ENCODE measurements at places on chromosomes 16 and 17.

DNA sequence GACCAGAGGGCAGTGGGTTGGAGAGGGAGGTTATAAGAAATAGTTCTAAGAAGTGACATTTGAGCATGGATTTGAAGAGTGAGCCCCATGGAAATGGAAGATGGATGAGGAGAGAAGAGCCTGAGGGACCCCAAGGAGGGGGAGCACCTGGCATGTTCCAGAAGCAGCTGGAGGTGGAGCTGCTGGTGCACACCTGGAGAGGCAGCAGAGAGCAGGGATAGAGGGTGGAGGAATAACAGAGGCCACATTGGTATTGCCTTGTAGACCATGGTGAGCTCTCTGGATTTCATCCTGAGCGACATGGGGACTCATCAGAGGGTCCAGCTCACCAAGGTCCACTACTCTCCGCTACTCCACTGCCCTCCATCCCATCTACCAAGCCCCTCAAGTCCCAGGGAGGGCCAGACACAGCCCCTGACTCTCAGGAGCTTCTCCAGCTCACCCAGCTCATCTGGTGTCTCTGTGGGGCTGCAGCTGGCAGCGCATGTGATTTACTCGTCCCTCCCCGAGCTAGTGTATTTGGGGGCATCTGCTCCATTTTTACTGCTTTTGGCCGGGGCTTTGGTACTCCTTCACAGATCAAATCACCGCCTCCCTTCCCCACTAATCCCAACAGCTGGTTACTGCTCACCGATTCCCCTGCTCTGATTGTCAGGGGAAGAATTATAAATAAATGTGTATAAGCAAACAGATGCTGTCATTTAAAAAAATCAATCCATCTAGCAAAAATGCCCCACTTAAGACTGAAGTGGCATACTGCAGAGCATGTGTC lies 22.1 kb upstream of the KDM8 start:
- DNase-seq, result no peak

DNA sequence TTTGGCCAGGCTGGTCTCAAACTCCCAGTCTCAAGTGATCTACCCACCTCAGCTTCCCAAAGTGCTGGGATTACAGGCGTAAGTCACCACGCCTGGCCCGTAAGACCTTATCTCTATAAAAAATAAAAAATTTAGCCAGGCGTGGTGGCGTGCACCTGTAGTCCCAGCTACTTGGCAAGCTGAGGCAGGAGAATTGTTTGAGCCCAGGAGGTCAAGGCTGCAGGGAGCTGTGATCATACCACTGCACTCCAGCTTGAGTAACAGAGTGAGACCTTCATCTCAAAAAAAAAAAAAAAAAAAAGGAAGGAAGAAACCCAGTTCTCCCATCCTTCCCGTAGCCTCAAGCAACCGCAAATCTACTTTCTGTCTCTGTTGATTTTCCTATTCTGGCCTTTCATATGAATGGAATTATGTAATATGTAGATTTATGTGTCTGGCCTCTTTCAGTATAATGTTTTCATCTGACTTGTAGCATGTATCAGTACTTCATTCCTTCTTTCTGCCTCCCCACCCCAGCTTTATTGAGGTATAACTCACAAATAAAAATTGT lies 11.2 kb downstream of the CASC3 start:
- DNase-seq, result no peak

DNA sequence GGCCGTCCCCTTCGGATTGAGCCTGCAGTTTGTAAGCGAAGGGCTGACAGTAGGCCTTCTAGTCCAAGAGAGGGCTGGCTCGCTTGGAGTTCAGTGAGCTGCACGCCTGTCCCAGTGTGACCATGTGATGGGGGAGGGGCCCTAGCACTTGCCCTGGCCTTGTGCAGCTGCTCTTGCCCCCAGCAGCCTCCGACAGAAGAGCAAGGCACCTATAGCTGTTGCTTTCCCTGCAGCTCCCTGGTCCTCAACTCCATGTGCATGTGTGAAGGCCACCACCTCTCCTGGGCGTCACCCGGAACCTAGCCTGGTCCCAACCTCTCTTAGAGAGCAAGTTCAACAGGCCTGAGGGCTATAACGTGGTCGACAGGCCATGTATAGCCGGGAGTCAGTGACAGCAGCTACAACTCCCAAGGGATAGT lies 5.6 kb downstream of the SPHK1 start:
- no peak for DNase-seq

DNA sequence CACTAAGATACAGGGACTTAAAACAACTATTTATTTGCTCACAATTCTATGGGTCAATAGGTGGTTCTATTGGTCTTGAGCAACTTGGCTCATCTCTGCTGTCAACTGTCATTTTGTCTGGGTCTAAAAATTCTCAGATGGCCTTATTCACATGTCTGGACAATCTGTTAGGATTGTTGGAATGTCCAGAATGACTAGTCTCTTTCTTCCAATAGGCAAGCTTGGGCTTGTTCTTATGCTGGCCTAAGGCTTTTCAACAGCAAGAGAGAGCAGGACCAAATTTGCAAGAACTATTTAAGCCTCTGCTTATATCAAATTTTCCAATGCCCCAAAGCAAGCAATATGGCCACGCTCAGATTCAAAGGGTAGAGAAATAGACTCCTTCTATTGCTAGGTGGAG lies 240.9 kb downstream of the KIF2B start:
- no peak for DNase-seq

GRCh38 chr17:18111330-18111971 lies 2.9 kb downstream of the MYO15A start:
- no peak for DNase-seq

DNA sequence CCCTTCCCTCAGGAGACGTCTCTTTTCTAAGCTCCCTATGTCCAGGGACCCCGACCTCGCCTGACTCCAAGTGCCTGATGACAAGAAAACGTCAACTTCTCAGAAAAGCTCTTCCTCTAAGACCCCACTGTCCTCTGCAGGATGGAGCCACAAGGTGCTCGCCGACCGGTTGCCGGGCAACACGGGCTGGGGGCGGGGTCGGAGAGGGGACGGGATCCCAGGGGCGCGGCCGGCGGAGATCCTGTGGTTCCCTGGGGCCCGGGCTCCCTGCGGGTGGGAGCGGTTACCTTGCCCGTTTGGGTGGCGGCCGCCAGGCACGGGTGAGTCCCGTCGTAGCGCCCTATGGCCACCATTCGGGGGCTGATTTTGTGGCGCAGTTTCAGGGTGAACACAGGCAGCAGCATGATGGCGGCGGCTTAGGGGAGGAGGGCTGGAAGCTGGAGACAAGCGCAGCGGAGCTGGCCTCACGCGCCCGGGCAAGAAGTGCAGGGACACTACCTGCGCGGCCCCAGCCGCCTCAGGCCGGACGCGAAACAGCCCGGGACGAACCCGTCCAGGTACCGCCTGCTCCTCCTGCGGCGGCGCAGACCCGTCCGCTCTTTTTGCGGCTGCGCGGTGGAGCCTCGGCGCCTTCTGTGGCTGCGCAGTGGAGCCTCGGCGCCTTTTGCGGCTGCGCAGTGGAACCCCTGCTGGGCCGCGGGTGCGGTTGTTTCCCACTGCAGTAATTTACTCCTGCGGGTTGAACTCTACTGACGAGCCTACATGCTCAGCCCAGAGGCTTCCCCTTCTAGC lies at the start of gene BBS2:
TSS of gene BBS2 (minus strand) at position 566 of the 792 bp plus-strand sequence. CDS start at position 404, 162 bp downstream.
- DNase-seq, result peak; percentile 73

- no peak for DNase-seq
These were observed 330.3 kb upstream of the CDH5 start for GRCh38 chr16:66036184-66036583.

DNA sequence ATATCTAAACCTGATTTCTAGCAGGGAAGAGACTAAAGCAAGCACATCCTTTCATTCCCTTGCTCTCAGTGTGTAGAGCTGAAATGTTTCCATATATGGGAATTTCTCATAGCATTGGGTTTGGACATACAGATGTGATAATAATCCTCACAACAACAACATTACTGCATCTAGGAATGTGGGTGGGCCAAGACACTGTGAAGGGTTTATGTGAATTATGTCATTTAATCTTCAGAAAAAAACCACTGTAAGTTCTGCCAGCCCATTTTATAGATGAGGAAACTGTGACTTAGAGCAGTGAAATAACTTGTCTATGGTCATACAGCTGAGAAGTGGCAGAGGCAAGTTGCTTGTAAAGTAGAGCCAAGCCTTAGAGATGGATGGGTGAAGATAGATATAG lies 5.2 kb downstream of the OMG start:
- no peak for DNase-seq

- DNase-seq, result no peak
These were observed 2.7 kb downstream of the NUFIP2 start for GRCh38 chr17:29291163-29291752.

- DNase-seq, result no peak
These were observed 20.8 kb downstream of the UBE2G1 start for GRCh38 chr17:4345581-4346252.

GRCh38 chr17:3798273-3799180 lies 2.5 kb downstream of the ITGAE start:
- no peak for DNase-seq

GRCh38 chr17:33127706-33128105 lies 136.1 kb downstream of the SPACA3 start:
- DNase-seq, result no peak

GRCh38 chr17:56995766-56996165 lies 17.8 kb downstream of the SCPEP1 start:
- DNase-seq, result no peak

- DNase-seq, result no peak
These were observed 8.7 kb downstream of the ZNF276 start for GRCh38 chr16:89729863-89730593.

GRCh38 chr17:50196036-50196435 lies 5.4 kb downstream of the COL1A1 start:
- DNase-seq, result no peak

GRCh38 chr17:80996422-80997305 lies 5.0 kb downstream of the CHMP6 start:
- no peak for DNase-seq

- DNase-seq, result no peak
These were observed 14.2 kb downstream of the ANKFY1 start for GRCh38 chr17:4249452-4250029.

- no peak for DNase-seq
These were observed 3.7 kb downstream of the LDHD start for GRCh38 chr16:75112734-75113491.

DNA sequence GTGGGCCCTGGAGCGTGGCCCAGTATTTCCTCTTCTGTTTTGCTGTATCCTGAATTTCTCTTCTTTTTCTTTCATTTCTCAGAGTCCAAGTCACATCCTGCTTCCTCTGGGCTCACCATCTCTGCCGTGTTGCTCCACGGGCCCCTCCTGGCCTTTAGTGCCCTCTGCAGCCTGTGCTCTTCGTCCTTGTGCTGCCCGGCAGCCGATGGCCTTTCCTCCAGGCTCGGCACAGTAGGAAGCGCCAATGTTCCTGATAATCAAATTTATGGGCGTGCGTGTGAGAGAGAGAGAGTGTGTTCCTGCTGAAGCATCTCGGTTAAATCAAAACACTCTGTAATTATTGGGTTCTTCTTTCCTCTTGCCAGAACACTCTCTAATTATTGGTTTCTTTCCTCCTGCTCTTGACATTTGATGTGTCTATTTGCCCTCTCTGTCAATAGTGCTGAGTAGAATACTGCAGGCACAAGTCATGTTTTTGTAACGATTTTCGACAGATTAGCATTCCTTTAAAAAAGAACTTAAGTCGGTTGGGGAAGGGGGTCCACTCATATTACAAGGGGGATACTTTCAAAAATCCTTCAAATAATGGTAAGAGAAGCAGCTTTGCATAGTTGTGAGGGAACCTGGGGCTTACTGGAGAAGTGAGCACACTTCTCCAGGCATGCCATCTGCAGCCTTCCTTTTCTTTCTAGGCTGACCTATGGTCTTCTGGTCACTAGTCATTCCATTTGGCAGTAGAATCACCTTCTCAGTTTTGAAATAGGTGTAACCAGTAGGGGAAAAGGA lies 126.6 kb downstream of the RPTOR start:
- DNase-seq, result no peak

GRCh38 chr16:85564277-85565051 lies 48.7 kb upstream of the GSE1 start:
- no peak for DNase-seq

GRCh38 chr17:78014646-78015045 lies 56.1 kb downstream of the TNRC6C start:
- no peak for DNase-seq

DNA sequence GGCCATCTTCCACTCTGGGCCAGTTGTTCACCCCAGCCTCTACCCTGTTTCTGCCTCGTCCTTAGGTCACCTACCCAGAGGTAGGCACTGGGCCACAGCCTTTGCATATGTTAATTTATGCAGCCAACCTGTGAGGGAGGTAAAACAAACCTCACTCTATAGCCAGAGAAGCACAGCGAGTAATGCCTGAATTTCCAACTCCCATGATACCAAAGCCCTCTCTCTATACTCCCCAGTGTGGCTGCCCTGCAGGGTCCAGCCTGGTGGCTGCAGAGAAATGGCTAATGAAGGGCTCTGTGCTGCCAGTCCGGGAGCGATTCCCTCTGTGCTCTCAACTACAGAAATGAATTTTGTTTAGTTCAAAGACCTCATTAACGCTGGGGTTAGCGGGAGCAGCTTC lies 397.0 kb upstream of the CCL2 start:
- DNase-seq, result no peak

GRCh38 chr17:42129109-42129837 lies 6.7 kb downstream of the HSPB9 start:
- no peak for DNase-seq

GRCh38 chr17:2955931-2956582 lies 107.3 kb downstream of the OR1D5 start:
- DNase-seq, result no peak

GRCh38 chr16:22898874-22899348 lies 84.9 kb downstream of the HS3ST2 start:
- peak; percentile 81 for DNase-seq

DNA sequence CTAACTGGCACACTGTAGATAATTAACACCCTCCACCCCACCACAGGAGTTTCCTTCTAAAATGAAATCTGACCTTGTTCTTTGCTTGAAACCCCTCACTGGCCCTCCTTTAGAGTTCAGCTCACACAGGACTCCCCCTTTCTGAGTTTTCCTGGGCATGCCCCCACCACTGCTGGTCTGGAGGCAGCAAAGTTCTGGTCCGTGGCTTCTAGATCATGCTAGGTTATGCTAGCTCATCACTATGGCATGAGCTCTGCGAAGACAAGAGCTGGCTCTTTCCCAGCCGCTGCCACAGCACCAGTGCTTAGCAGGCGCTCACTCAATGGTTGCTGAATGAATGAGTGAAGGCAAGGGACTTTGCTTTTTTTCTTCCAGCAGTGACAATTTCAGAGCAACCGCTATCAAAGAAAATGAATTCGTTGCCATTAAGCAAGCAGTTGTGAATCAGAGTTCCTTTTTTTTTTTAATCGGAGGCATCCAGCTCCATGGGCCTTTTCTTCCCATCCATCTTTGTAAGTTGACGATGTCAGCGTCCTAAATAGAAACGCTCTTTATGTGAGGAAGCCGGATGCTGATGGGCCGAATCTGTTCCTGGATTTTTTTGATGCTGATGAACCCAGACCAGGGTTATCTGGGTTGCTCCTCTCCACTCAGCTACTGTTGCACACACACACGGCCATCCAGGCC lies 80.8 kb upstream of the NOL11 start:
- no peak for DNase-seq

GRCh38 chr17:72351884-72352346 lies 231.1 kb downstream of the SOX9 start:
- no peak for DNase-seq
